GM23248 (cell line): ENCODE measurements at places on chromosomes 1 and 21. TPM values are rescaled to one million over a fixed set of nuclear protein-coding genes. Genes with fewer than 3 reads are reported as not detected.

- H3K27ac ChIP-seq, result no peak overlapping the region
- no peaks in the 10 kb centered on the region for H3K36me3 ChIP-seq
- DNase-seq, result no peak
Measured at GRCh38 chr21:40947713-40948112, 100.8 kb upstream of the DSCAM start.

DNA sequence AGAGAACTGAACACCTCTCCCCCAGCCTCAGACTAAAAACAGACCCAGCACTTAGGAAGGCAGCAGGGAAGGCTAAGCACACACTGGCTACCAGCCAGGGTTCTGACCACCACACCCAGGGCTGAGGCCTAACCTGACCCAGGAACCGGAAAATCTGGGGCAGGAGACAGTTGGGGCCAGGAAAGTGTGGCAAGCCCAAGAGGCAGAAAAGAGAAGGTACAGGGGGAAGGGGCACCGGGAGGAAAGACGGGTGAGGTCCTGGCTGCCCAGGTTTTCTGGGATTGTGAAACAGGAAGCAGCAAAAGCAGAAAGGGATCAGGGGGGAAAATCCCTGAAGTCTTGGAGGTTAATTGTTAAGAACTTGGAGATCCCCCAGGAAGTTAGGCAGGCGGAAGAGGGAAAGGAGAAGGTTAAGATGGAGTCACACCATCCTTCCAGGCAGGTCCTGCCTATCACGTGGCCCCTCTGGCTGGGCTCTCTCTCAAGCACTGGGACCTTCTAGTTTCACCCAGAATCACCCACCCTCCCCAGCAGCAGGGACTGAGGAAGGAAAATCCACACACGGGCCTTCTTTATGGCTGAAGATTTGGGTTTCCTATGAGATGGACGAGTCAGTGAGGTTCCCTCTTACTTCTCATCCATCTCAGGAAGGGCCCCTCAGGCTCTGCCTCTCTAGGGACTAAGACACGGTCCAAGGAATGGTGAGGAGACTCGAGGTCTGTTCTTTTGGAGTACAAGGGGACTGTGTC, 2.6 kb downstream of the HDGF start:
- H3K27ac ChIP-seq, result peak overlapping the region; percentile 100
- DNase-seq, result peak; percentile 66
- no peaks in the 10 kb centered on the region for H3K36me3 ChIP-seq
- H3K4me3 ChIP-seq, result peak overlapping the region; percentile 78
- H3K27me3 ChIP-seq, result no peaks in the 10 kb centered on the region
- H3K4me1 ChIP-seq, result peaks cover 41% of the 10 kb centered on the region

GRCh38 chr1:51863384-51863783, 15.1 kb downstream of the NRDC start:
- no peaks in the 10 kb centered on the region for H3K4me1 ChIP-seq
- no peaks in the 10 kb centered on the region for H3K27me3 ChIP-seq
- H3K36me3 ChIP-seq, result no peaks in the 10 kb centered on the region

- H3K4me3 ChIP-seq, result peak overlapping the region; percentile 68
- peak; percentile 98 for DNase-seq
- H3K4me1 ChIP-seq, result peaks cover 38% of the 10 kb centered on the region
- H3K27me3 ChIP-seq, result no peaks in the 10 kb centered on the region
- peak overlapping the region; percentile 99 for H3K27ac ChIP-seq
Measured at GRCh38 chr1:117695796-117696490, 90.1 kb downstream of the TENT5C start.

GRCh38 chr1:148363439-148363810, 119.7 kb downstream of the PPIAL4G start:
- H3K4me1 ChIP-seq, result peaks cover 3% of the 10 kb centered on the region; the same call in 1 of the 2 replicates
- no peak overlapping the region for H3K27ac ChIP-seq
- no peaks in the 10 kb centered on the region for H3K27me3 ChIP-seq
- no peak for DNase-seq
- no peaks in the 10 kb centered on the region for H3K36me3 ChIP-seq

DNA sequence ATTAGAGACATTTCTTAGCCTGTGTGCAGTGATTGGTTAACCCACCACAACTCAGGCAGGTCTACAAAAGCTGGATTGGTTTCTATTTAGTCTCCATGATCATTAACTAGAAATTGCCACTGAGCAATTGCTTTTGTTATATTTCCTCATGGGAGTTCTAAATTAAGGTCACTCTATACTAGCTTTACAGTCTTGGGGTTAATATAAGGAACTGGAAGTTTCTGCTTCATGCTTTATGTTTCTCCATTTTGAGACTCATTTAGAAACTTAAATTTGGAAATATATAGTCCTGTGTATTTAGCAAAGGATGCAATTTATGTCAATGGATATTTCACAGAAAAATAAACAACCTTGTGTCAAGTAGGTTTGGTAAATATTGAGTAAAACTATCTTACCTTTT, 137.5 kb downstream of the HLX start:
- H3K36me3 ChIP-seq, result no peaks in the 10 kb centered on the region
- no peak overlapping the region for H3K4me3 ChIP-seq
- DNase-seq, result no peak
- H3K27me3 ChIP-seq, result no peaks in the 10 kb centered on the region
- no peak overlapping the region for H3K27ac ChIP-seq

- no peak overlapping the region for H3K27ac ChIP-seq
- H3K36me3 ChIP-seq, result no peaks in the 10 kb centered on the region
- no peaks in the 10 kb centered on the region for H3K4me1 ChIP-seq
- no peaks in the 10 kb centered on the region; the same call in none of the 2 replicates for H3K27me3 ChIP-seq
Measured at GRCh38 chr1:206835186-206835585, 30.2 kb upstream of the IL20 start.

DNA sequence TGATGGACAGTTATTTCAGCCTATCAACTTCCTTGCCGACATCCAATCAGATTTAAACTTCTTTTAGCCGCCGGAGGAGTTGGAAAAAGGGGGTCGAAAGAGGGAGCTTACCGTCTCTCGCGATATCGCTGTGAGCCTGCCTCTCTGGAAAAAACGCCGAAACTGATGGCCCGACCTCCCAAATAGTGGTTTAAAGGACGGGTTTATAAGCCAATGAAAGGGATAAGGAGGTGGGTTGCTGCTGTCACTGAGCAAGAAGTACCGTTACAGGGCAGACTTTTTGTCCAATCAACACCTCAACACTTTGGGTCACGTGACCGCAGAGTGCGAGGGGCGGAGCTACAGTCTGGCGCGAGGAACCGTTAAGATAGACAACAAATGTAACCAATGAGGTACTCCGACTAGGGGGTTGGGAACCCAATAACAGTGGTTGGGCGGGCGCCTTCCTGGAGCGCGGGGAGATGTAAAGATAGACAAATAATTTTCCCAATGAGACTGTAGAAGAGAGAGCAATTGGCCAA, at the start of gene RBM15:
TSS of gene RBM15 (plus strand) at position 492 of the 521 bp plus-strand sequence. CDS start at position 521, 29 bp downstream.
- 0 out of 2 replicates have a peak, but pooled peaks cover 17% of the 10 kb centered on the region for H3K36me3 ChIP-seq
- H3K4me1 ChIP-seq, result peaks cover 45% of the 10 kb centered on the region
- peak within 1 kb of the TSS; percentile 98 for H3K27ac ChIP-seq
- H3K27me3 ChIP-seq, result no peaks in the 10 kb centered on the region
- H3K4me3 ChIP-seq, result peak within 1 kb of the TSS; percentile 98

GRCh38 chr1:198304431-198304830, 147.6 kb downstream of the NEK7 start:
- H3K4me1 ChIP-seq, result no peaks in the 10 kb centered on the region
- no peak for DNase-seq
- H3K27ac ChIP-seq, result no peak overlapping the region
- no peaks in the 10 kb centered on the region for H3K27me3 ChIP-seq

- no peaks in the 10 kb centered on the region for H3K4me1 ChIP-seq
- no peaks in the 10 kb centered on the region for H3K36me3 ChIP-seq
- H3K27ac ChIP-seq, result no peak overlapping the region
- DNase-seq, result no peak
Measured at GRCh38 chr1:45775794-45776193, 25.3 kb upstream of the IPP start.

The CRABP2 gene
- total RNA-seq, result 23.3 and 38.8 TPM in 2 replicates
